ENCODE measurements at places on chromosomes 7 and 10. TPM values are rescaled to one million over a fixed set of nuclear protein-coding genes. Genes with fewer than 3 reads are reported as not detected.

DNA sequence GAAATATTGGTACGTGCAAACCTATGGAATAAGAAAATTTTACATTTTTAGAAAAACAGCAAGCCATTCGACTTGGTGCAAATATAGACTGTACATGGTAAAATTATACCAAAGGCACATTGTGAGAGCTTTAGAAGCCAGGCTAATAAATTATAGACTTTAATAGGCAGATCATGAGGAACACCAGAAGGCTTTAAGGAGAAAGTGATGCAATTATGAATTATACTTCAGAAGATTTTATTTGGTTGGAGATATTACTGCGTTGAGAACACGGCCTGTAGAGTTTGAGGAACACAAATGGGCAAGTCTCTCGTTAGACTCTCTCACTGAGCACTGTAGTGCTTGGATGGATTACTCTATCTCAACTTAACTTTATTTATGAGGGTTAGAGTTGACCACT, 141.7 kb downstream of the MACC1 start:
- DNase-seq, result no peak

The OPALIN gene
- polyA plus RNA-seq, result not detected

GRCh38 chr10:85611093-85611740, 755.4 kb downstream of the GRID1 start:
- DNase-seq, result no peak

The GPR158 gene
- not detected for polyA plus RNA-seq

The HDAC9 gene
- polyA plus RNA-seq, result 18.1 TPM

The PON1 gene
- not detected for polyA plus RNA-seq

The SLC26A5 gene
- polyA plus RNA-seq, result not detected

- no peak for DNase-seq
These were observed 21.6 kb downstream of the KIFBP start for GRCh38 chr10:69010151-69010640.

DNA sequence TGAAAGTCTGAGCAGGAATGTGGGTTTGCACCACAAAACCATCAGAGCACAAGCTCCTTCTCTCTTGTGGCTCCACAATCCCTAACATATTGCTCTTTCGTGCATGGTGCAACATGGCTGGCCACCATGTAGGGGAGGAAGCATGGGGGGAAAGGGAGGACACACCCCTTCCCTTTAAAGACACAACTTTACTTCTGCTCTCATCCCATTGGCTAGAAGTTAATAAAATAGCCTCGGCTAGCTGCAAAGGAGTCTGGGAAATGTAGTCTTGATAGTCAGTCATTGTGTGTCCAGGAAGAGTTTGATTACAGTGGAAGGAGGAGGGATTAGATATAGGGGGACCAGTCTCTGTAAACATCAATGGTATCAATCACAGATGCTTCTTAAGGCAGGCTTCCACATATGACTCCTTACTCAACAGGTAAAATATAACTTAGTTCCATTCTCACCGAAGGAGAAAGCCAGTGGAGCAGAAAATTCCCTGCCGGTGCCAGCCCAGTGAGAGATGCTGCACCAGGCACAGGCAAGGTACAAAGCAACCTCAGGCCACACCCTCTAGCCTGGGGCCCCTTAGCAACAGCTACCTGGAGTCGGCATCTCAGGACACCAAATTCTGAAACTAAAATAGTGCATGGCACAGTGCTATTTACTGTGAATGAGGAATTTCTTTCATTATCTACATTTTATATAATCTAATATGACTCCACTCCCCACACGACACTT, 124.7 kb upstream of the CTBP2 start:
- DNase-seq, result no peak

GRCh38 chr7:149009527-149009926, 18.8 kb downstream of the PDIA4 start:
- DNase-seq, result no peak

GRCh38 chr7:113774182-113774807, 144.5 kb downstream of the PPP1R3A start:
- no peak for DNase-seq

The TIMM23B gene
- 14.1 TPM for polyA plus RNA-seq

DNA sequence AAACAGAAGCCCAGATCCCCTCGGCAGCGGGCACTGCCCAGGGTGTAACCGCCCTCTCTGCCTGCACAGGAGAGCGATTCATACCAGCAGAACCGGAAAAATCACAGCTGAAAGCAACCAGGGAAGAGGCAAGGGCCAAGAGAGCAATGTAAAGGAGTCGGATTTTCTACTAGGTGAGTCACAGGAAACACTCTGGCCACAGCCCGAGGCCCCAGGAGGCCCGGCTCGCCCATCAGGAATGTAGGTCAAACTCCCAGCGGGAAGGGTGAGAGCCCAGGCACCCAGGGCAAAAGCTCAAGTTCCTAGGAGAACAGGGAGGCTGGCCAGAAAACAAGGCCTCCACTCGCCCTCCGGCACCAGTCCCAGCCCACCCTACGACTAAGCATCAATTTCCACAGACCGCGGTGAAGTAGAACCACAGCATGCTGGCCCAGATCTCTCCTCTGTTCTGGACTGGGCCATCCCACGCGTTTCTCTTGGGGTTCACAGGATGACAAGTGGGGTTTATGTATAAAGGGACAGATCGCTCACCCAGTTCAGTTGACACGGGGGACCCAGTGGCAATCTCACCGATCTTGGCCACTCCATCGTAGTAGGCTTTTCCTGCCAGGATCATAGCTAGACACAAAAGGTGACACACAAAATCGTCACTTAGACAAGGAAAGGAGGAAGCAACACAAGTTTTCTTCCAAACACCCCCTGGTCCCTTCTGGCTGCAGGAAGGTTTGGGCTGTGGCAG, 46.2 kb downstream of the BAIAP2L1 start:
- no peak for DNase-seq

DNA sequence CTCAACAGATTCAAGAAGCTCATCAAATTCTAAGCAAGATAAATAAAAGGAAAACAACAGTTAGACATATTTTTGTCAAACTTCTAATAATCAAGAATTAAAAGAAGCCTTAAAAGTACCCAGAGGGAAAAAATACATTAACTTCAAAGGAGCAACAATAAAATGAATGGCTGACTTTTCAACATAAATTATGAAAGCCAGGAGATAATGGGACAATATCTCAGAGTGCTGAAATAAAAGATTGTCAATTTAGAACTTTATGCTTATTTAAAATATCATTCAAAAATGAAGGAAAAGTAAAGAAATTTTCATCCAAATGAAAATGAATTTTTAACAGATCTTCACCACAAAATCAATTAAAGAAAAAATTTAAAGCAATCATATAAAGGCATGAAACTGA, 108.5 kb upstream of the IL6 start:
- DNase-seq, result no peak

- DNase-seq, result no peak
These were observed 8.4 kb upstream of the URGCP start for GRCh38 chr7:43914795-43915194.

The EIF3A gene
- polyA plus RNA-seq, result 61.2 TPM

The CYP3A7 gene
- polyA plus RNA-seq, result not detected

The CFAP46 gene
- not detected for polyA plus RNA-seq
